ENCODE measurements at places on chromosomes 7 and 10. TPM values are rescaled to one million over a fixed set of nuclear protein-coding genes. Genes with fewer than 3 reads are reported as not detected.

TMEM273 gene
- 9.5 TPM for total RNA-seq

GRCh38 chr10:31687663-31688482 lies 240.8 kb downstream of the ARHGAP12 start:
- DNase-seq = no peak

DNA sequence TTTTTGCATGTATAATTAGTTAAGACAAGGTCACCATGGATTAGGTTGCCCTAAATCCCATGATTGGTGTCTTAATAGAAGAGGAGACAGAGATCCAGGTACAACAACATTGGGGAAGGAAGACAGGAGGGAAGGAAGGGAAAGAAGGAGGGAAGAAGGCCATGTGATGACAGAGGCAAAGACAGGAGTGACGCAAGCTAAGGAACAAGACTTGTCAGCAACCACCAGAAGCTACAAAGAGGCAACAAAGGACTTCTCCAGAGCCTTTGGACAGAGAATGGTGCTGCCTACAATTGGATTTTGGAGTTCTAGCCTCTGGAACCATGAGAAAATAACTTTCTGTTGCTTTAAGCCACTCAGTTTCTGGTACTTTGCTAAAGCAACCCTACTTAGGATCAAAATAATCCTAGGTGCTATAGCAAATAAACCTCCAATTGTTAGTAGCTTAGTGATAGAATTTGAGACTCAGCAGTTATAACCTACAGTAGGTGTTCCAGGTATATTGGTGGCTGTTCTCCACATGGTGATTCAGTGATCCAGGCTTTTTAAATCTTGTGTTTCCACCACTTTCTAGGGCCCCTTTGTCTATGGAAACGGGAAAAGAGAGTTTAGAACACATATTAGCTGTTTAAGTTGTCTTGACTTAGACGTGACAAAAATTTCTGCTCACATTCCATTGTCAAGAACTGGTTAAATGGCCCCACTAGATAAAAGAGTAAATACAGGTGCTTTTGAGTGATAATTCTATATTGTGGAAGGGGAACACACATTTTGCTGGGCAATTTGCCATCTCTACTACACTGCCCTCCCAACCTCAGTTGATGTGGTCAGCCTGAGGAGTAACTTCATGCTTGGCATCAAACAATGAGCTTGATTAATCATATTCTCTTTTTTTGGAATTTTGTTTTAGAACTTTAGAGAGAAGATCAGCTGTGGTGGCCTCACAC lies 70.5 kb upstream of the SP4 start:
- DNase-seq = no peak

- DNase-seq = no peak
These were observed 344.8 kb upstream of the FZD8 start for GRCh38 chr10:35986756-35987502.

- no peak for DNase-seq
These were observed 55.3 kb downstream of the CPVL start for GRCh38 chr7:29090836-29091601.

FBXO24 gene
- 1.3 TPM for total RNA-seq

OPALIN gene
- not detected for total RNA-seq

DNA sequence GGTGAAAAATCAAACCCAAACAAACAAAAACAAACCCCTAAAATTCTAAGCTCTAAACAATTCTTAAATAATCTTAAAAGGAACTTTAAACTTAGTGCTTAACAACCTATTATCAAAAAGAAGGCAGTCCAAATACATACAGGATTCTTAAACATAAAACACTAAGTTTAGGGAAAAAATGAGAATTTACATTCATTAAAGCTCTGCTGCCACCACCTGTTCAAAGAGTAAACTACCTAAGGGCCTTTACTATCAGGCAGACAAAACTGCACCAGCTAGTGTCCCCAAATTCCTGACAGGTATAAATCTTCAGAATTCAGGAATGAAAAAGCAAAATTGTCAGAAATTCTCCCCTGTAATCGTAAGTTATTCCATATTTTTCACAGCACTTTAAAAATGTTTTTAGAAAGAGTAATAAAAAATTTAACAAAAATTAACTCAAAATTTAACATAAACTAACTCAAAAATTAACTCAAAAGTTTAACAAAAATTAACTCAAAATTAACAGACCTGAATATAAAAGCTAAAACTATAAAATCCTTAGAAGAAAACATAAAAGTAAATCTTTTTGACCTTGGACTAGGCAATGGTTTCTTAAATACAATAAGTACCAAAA lies 55.1 kb downstream of the PDZD8 start:
- DNase-seq = no peak

- DNase-seq = no peak
These were observed 21.2 kb downstream of the CALML5 start for GRCh38 chr10:5477948-5478693.

OPN4 gene
- total RNA-seq = not detected

DNA sequence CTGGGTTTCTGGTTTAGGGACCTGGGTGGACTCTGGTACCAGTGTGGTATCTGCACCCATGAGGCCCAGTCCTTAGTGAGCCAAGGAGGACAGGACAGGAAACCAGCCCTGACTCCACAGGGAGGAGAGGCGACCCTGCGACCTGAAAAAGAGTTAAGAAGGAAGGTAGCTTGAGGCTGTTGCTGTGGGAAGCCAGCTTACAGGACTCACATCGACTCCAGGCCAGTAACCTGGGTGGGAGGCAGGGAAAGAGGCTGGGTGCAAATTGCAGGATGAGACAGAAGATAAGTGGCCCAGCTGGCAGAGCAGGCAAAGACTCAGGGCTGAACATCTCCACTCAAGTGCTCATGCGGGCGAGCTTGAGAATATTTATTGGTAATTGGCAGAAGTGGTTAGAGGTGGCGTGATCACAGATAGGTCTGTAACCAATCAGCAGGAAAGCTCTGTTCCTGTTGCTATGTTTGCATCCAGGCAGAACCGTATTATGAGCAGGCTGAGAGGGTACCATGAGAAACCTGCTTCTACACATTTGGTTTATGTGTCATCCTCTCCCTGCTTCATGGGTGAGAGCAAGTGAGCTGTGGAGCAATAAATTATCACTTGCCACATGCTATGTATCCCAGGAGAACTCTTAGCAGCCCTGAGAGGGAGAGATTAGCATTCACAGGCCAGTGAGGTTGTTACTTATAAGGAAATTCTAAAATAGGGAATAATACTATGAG lies 11.0 kb downstream of the TLL2 start:
- no peak for DNase-seq

DNA sequence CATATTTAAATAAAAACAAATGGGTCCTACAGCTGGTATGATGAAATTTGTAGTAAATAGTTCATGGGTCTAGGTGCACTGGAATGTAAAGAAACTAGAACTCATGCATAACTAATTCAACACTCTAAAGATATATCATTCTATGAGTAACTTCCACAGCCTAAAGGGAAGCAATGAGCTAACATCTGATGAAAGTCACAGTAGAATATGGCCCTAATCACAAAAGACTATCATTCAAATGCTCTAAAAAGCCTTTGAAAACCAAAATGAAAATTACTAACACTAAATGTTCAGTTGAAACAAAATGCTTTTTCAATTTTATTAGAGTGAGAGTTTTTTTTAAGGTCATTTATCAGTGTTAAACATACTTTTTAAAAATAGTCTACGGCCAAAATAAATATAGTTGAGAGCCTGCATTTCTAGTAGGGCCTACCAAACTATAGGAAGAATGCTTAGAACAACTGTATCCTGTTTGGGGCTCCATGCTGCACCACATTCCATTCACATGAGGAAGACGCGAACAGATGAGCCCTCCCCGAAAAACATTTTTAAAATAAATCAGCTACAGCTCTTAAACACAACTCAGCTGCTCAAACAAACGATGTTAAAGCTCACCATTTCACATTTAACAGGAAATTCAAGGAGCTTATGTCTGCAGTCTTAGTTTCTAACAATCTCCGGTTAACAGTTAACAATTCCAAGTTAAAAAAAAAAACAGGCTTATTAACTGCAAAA lies 134.5 kb downstream of the NRBF2 start:
- DNase-seq = no peak

DNA sequence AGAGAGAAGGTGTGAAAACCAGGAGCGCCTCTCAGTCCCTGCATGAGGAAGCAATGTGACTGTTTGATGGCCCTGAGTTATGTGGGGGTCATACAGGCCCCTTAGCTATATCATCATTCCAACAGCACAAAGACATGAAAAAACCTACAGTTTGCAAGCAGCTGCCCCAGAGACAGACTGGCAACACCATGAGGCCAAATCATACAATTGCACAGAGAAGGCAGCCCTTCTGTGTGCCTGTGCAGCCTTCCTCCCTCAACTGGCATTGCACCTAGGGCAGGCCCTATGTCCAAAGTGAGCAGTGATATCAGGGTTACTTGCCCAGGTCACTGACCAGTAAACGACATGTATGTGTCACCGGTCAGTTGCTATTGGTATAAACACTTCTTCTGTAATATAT lies 41.6 kb downstream of the GPRIN2 start:
- no peak for DNase-seq

TMEM178B gene
- under 0.01 TPM for total RNA-seq

- DNase-seq = no peak
These were observed 4.0 kb upstream of the ATP6V1F start for GRCh38 chr7:128858380-128859231.

DLX5 gene
- not detected for total RNA-seq

CALML5 gene
- total RNA-seq = not detected

AMPH gene
- total RNA-seq = 0.25 TPM

AKR1E2 gene
- total RNA-seq = 9.4 TPM

- DNase-seq = no peak
These were observed at the start of gene COL1A2 for GRCh38 chr7:94394437-94395140. COL1A2 (plus strand) TSS chr7:94394895; CDS start chr7:94395032, 137 bp downstream.

DNA sequence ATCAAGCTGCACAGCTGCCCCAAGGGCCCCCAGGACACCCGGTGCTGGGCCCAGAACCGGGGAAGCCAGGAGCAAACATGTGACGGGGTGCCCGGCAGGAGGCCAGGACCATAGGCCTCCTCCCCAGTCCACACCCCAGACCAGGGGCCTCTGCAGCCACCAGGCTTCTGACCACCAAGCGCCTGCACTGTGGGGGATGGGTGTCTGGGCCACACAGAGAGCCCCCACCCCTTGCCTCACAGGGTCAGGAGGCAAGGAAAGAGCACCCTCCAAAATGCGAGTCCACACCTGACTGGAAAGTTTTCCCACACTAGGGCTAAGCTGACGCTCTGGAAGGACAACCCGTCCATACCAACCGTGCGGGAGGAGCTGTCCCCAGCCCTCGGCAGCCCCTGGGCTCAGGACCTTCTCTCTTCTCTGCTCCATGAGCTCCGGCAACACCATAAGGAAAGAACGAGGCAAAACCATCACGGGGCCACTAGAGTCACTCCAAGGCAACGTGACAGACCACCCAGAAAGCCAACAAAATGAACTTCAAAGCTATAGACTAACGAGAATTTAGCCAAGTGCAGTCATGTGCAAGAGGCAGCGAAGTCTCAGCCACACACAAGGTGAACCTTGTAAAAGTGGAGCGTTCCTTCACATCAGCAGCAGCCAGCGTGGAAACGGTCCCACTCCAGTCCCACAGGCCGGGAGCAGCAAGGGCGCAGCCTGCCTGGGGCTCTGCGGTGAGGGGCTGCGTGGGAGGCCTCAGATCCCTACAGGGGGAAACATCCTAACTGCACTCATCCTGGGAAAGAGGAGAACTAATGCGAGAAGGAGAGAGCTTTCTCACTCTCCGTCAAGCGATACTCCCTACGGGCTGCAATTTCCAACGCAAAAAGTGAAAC lies 5.1 kb downstream of the STK32C start:
- no peak for DNase-seq

- DNase-seq = no peak
These were observed 183.7 kb upstream of the KLF14 start for GRCh38 chr7:130917669-130918128.

DNA sequence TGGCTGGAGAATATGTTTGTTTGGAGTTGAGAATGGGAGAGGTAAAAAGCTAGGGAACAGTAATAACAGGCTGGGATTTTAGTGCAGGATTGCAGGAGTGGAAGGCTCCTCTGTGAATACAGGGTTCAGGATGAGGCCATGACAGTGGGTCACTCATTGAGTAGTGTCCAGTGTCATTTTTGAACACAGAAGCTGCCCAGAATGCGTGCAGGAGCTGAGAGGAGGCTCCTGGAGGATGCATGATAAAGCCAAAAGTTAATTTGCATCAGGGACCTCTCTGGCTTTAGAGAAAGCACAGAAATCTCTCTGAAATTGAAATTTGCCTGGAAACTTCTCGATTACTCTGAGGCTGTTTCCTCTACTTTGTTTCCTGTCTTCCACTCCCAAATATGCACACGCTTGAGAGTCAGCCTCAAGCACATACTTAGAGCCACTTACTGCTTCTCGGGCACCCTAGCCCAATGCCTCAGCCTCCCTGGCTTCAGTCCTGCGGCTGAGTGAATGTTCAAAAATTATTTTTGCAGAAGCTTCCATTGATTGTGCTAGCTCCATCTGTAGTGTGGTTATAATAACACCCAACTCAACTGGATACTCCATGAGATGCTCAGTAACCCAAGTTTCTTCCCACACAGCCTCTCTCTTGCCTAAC lies 1.8 kb upstream of the GALNT17 start:
- no peak for DNase-seq

DNA sequence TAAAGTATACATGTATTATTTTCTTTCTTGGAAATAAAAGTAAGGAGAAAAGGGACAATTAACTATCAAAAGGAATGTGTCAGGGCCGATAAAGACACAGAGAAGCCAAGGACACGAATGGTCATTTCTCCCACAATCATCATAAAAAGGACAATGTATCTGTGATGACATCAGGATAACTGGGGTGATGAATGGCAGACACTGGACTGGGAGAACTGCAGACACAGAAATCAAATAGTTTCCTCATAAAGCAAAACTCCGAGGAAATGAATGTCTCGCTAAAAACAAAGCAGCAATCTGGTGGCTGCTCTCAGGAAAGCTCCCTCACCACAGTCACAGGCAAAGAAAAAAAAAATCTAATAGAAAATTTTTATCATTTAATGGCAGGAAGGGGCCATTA lies 69.3 kb upstream of the NPY start:
- DNase-seq = no peak

UNCX gene
- not detected for total RNA-seq

GLI3 gene
- total RNA-seq = 0.42 TPM

SEMA3D gene
- 1.1 TPM for total RNA-seq

GRCh38 chr7:94060752-94061151 lies 56.6 kb upstream of the BET1 start:
- DNase-seq = no peak

NACAD gene
- 0.09 TPM for total RNA-seq

SH2D4B gene
- not detected for total RNA-seq

GRCh38 chr10:13915710-13916109 lies 328.9 kb downstream of the PRPF18 start:
- DNase-seq = no peak

Data from liver (tissue), 10 donors.